Activated gamma-delta T cell treated with Interleukin-2 at 50 U/mL for 16 hours (primary cell): ENCODE measurements at places on chromosomes 3 and 15.

DNA sequence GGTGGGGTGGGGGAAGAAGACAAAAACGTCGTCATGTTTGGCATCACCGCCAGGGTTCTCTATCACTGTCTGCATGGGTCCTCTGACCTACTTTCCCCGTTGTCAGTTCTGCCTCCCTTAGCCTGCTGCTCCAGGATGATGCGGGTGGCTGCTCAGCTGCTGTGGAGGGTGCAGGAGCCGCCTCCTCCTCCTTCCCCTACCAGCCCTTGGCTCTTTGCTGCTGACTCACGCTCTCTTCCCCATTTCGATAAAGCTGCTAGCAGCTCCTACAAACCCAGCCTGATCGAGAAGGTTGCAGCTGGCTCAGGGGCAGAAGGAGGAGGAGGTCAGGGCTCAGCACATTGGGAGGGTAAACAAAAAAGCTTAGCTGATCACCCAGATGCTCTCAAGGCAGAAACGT lies 49.5 kb upstream of the SEC13 start:
- DNase-seq = no peak

- DNase-seq = no peak
Observed at GRCh38 chr3:103684904-103685303, 1250.1 kb downstream of the ZPLD1 start.

DNA sequence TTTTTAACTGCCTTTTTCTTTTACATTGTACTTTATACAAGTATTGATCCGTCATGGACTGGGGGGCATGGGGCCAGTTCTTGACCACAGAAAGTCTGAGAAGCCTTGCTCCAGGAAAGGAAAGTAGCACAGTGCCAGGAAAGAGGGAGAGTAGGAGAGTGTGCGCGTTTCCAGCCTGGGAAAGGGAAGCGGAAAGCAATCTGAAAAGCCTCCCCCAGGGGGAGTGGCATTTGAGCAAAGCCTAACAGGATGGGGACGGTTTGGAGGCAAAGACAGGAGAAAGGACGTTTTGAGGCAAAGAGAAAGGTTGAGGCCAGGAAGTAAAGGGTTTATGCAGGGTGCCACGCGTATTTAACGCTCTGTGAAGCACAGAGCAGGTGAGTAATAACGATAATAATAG lies 116.9 kb downstream of the RORA start:
- no peak for DNase-seq

- DNase-seq = no peak
Observed at GRCh38 chr3:51642462-51642861, 28.6 kb upstream of the TEX264 start.

DNA sequence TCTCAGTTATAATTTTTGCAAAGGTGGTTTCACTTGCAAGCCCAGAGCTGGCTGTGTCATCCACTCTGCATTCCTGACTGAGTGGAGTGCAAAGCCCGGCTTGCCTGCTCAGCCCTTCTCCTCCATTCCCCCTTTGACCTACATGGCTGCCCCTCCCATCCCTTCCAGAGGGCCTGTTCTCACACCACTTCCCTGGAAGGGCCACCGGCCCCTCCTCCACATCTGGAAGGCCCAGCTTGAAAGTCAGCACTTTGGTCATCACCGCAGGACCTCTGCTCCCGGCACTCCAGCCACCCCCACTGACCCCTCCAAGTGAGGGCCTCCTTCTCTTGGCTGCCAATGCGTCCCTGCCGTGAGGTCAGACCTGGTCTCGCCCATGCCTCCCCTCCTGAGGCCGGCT lies 74.1 kb upstream of the RNF7 start:
- DNase-seq = no peak

DNA sequence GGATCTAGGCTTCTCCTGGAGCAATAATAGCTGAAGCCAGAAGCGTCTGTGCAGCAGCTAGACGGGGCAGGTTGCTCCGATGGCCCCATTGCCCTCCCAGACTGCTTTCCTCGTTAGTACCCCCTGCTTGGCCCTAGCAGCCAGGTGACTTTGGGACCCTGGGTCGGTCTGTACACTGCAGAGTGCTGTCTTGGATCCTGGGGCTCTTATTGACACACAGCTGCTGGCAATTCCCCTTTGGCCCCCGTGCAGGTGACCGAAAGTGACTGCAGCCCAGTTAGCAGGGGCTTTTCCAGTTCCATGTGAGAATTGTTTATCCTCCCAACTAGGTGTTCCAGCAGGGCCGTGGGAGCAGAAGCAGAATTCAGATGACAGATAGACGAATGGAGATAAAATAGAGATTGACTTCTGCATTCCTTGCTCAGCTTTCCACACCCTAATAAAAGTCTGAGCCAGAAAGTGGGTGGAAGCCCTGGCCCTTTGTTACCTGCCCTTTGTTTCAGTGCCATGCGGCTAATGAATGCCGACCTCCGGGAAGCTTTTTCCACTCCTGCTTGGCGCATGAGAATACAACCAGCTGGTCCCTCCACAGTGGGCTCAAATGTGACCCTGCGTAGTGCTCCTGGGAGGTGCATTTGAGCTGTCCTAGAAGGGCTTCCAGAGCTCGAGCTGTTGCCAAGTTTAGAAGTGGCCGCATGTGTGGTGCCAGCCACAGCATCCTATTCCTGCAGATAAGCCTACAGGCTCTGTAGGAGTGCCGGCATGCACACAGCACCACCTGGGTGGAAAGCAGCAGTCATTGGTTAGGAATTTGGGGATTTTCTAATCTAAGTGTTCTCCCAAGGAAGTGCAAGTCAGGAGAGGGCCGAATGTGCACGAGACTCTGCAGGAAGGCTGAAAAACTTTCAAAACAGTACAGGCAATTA lies 94.4 kb downstream of the SLCO3A1 start:
- DNase-seq = no peak

DNA sequence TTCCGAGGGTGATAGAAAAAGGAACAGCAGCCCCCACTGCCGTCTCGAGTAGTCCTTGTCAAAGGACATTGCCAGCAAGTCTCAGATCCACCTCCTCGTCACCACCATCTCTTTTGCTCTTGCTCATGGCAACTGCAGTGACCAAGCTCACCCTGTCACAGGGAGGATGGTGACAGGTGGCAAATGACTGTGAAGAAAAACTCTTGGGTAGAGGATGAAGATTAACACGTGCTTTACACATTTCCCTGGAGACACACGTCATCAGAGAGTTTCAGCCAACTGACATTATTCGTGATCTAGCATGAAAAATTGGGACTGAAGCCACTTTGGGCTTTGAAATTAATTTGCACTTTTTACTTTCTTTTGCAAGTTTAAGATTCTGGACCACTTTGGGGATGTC lies 174.3 kb downstream of the EBLN2 start:
- no peak for DNase-seq

- peak; percentile 32 for DNase-seq
Observed at GRCh38 chr3:184155644-184156521, 706 bp downstream of the DVL3 start.

GRCh38 chr3:191244242-191244867 lies 45.3 kb downstream of the OSTN start:
- no peak for DNase-seq

DNA sequence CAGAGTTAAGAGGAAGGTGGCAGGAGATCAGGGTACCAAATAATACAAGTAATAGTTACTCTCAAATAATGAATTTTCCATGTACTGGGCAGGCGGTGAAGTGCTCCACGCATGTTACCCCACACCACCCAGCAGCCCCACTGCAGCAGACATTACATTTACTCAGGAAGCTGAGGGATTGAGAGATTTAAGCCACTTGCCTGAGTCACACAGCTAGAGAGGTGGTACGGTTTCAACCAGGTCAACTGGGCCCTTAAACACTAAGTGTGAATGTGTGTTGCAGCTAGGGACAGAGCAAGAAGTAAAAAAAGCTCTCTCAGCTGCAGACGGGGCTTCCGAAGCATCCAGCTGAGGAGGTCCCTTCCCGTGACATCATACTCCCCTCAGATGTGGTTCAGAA lies 91.3 kb downstream of the PRICKLE2 start:
- DNase-seq = no peak
